ENCODE measurements at places on chromosomes 2 and 18.

DNA sequence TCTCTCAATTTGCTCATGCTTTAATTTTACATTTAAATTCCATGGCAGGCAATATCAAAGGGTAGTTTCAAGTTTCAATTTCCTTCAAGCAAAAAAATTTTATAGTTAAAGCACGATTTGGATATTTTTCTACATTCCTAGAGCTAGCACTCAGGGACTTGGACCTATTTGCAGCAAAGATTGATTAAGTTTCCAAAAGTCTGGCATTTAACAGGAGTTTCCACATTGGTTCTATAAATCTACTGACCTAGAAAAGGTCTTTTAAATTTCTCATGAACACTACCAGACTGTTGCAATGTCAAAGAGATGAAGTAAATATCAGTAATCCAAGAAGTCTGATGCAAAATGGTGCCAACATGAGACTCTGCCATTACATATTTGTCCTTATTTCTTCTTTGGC is 253.7 kb upstream of the LINC00305 start:
- no peak for DNase-seq

GRCh38 chr2:30305235-30305634 is 73.9 kb downstream of the LBH start:
- no peak for DNase-seq

DNA sequence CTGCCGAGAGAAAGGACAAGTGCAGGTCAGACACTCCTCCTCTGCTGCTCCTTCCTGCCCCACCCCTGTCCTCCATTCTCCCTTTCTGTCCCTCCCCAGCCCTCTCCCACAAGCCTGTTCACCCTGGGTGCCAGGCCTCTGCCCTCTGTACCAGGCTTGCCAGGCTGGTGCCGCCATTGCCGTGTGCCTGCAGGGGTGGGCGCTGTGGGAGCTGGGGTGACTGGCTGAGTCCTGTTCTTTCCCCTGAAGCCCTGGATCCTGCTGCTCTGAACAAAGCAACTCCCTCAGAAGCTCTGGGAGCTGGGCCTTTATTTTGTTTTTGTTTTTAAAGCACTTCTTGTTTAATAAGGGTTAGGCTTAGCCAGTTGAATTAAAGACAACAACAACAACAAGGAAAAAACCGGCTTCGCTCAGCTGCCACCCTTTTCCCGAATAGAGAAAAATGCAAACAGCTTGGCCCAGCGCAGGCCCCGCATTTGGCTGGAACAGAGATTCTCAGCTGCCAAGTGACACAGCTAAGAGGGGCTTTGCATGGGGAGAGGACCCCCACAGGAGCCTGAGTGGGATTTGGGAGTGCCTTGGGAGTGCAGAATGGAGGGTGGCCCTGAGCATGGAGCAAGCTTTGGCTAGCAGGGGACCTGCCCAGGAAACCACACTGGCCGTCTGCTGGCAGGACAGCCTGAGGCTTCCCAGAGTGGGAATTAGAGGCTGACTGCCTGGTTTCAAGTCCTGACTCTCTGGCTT is 9.1 kb downstream of the PCARE start:
- no peak for DNase-seq

DNA sequence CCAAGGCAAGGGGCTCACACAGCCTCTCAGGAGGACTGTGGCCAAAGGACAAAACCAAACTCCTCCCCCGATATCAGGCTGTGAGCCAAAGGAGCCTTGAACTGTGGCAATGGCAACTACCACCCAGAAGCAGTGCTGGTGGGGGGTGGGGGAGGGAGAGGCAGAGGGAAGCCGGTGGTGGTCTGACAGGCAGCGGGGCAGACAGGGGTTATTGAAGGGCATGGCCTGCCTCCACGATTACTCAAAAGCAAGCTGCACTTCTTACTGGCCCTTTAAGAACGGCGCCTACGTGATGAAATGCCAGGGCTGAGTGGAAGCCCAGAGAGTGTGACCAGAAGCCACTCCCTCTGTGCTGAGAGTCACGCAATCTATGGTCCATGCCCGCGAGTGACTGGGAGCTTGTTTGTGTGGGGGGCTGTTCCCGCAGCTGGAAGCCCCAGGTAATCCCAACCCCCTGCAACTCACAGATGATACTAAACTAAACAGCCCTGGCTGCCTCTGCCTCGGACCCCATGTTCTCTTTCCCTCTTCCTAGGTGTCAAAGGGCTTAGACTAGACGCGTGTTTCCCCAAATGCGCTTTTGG is 128.2 kb upstream of the CXCR4 start:
- DNase-seq = no peak

- DNase-seq = no peak
Observed at GRCh38 chr2:169659320-169659719, 34.9 kb downstream of the CFAP210 start.

DNA sequence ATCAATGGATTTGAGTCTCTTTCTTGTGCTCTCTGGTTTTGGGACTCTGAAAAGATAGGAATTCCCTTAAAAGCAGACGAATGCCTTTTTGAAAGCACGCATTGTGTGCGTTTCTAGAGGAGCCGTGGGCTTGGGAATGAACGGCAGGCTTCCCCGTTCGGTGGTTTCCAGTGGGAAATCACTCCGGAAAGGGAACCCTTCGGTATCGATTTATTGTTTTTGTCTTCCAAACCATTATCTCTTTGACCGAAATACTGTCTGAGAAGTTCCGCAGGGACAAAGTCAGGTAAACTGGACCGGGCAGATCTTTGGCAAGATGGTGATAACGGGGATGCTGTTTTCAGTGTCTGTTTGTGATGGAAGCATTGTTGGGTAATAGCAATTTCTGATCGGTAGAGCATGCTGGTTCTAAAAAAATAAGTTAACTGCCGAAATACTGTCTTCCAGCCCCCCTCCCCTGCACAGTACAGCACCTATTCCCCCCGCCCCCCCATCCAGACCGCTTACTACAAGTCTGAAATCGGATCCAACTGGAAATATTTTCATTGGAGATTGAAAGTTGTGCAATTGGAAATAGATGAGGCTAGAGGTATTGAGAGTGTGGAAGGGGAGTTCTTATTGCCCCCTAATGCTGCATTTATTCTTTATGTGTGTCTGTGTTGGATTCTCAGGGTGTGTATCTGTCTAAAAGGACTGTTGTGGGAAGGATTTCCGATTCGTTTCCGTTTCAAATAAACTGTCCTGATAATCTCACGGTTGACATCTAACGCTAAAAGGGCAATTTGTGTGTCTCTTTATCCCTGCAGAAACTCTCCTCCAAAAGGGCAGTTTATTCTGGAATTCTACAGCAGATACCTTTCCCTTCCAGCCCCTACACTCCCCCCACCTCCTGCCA is 635 bp downstream of the SETBP1 start:
- DNase-seq = peak; percentile 44

DNA sequence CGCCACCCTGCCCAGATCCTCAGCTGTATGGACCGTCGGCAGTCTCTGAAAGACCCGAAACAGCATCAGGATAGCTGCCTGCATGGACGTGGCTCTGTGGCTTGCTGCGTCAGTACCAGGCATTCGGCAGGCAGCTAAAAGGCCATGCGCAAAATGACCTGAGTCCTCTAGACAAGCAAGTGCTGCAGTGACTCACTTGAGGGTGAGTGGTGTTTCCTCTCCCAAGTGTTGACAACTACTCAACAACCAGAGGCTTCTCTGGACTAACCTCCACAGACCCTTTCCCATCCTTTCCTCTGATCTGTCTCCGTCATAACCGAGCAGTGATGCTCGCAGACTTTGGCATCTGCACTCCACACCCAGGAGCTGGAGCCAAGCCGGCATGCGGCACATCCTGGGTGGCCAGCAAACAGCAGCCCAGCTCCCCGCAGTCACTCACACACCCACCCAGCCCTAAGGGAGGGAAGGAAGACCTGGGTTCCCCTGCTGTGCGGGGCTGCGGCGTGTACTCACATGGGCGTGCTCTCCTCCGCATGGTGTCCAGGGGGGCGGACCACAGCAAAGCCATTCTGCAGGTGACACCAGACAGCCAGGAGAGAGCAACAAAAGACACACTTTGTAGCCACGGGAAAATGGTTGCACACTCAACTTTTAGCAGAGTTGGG is 239.3 kb downstream of the TWIST2 start:
- no peak for DNase-seq

GRCh38 chr2:241774419-241775222 is 2.0 kb upstream of the GAL3ST2 start:
- DNase-seq = no peak

Measured in cerebellum (tissue), 4 donors.